ENCODE measurements at places on chromosomes 4 and X. TPM values are rescaled to one million over a fixed set of nuclear protein-coding genes. Genes with fewer than 3 reads are reported as not detected.

NDNF gene
- total RNA-seq, result not detected

ADH1B gene
- not detected for total RNA-seq

NIPAL1 gene
- 5.9 TPM for total RNA-seq

SYN1 gene
- not detected for total RNA-seq

CCDC149 gene
- 7.9 TPM for total RNA-seq

ARHGAP4 gene
- total RNA-seq, result 4.6 TPM

NSUN7 gene
- total RNA-seq, result 6.7 TPM
